Activated naive CD4-positive, alpha-beta T cell treated with anti-CD3 and anti-CD28 coated beads, Interleukin-2, amount 50 U/mL, for 16 hours (primary cell): ENCODE measurements at places on chromosomes 1 and 21.

GRCh38 chr1:27136998-27137542 is 17.9 kb downstream of the SLC9A1 start:
- peak; percentile 81 for DNase-seq

GRCh38 chr1:74341702-74342339 is 106.6 kb downstream of the TNNI3K start:
- DNase-seq, result no peak

DNA sequence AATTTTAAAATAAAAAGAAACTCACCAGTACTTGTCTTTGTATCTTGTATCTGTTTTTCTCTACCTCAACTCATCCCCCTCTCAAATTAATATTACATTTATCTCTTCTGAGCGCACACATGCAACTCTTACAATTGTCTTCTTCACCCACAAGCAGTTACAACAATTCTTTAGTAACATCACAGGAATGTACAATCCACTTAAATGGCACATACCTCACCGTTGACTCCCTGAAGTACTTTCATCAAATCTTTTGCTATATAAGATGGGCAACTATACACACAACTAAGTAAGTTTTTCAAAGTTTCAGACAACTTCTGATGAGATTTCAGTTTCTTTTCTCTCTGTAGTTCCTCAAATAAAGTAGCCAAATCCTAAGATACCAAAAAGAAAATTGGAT is 28.3 kb downstream of the HEATR1 start:
- no peak for DNase-seq

- no peak for DNase-seq
Measured at GRCh38 chr1:235972311-235972689, 92.6 kb downstream of the NID1 start.

- no peak for DNase-seq
Measured at GRCh38 chr1:218872026-218872425, 301.7 kb upstream of the LYPLAL1 start.

- DNase-seq, result no peak
Measured at GRCh38 chr21:33067457-33067856, 2.5 kb upstream of the OLIG1 start.

DNA sequence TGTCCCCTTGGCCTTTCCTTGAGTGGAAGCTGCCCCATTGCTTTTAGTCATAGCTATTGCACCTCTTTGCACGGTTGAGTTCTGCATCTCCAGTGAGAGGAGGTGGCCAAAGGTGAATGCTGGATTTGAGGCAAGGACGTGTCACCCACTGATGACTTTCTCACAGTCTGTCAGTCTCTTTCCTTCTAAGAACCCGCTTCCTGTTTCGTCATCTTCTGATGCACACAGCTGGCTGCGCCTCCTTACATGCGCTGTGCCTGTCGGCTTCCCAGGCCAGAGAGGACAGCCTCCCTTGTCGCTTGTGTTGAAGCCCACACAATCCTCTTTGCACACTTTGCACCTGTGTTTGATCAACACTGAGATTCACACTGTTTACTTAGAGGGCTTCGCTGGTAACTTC is 41.8 kb upstream of the PWP2 start:
- DNase-seq, result peak; percentile 65

GRCh38 chr1:202305168-202305567 is 36.6 kb downstream of the UBE2T start:
- DNase-seq, result no peak

GRCh38 chr1:190373705-190374336 is 103.8 kb downstream of the BRINP3 start:
- DNase-seq, result no peak

DNA sequence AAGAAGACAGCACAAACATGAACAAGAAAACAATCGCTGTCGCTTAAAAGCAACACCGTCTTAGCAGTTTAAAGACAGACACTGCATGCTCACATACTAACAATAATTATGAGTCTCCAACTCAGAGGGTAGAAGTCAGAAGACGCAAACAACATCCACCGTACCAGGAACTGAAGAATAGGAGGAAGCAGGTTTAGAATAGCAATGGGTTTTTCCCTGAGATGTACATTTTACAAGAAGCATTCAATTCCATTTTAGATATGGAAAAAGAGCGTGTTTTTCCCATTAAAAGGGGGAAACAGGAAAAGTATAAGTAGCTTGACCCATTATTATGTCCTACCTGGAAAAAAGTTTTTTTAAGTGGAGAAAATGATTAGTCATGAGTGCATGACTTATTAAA is 34.5 kb upstream of the KCNE1 start:
- DNase-seq, result no peak

GRCh38 chr1:57262472-57262871 is 161.4 kb downstream of the DAB1 start:
- no peak for DNase-seq

GRCh38 chr1:30962609-30963508 is 54.3 kb upstream of the SDC3 start:
- DNase-seq, result no peak

GRCh38 chr1:80050523-80050922 is 1044.0 kb upstream of the ADGRL4 start:
- no peak for DNase-seq

DNA sequence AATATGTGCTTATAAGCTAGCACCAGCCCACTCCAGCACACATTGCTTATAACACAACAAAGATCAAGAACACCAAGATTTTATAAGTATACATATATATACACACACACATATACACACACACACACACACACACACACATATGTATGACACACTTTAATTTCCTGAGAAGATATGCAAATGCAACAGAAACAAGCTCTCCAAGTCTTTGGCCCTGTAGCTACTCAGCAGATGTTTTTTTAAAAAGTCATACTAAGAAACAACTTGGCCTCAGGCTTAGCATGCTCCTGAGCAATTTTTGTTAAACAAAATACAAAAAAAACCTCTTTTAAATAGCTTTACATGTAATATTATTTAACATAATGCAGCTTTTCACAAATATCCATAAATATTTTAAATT is 11.1 kb downstream of the TNFSF18 start:
- DNase-seq, result no peak

DNA sequence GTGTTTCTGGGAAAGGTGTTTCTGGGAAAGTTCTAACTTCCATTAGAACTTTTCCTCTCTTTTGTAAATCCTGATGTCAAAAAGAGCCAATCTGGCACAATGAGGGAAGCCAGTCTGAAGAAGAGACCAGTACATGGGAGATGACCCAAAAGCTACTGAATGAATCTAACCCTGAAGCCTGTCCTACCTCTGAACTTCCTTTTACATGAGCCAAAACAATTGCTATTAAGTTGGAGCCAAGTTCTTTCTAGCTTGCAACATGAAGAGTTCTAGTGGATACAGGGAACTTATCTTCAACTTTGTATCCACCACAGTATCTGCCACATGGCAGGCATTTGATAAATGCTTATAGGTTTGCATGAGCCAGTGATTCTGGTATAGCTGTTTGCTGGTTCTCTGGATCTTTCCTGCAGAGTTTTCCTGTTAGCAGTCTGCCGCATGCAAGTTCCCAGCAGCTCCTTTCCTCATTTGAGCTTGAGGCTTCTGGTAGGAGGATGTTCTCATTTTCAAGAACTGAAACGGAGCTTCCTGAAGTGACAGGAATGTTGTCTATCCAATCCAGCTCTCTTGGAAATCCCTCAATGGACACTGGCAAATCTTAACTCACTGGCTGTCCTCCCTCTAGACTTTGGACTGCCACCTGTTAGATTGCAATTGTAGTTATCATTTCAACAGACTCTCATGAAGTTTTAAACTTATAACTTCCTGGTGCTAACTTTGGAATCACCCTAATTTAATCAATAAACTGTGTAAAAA is 73.1 kb upstream of the LPGAT1 start:
- DNase-seq, result no peak

DNA sequence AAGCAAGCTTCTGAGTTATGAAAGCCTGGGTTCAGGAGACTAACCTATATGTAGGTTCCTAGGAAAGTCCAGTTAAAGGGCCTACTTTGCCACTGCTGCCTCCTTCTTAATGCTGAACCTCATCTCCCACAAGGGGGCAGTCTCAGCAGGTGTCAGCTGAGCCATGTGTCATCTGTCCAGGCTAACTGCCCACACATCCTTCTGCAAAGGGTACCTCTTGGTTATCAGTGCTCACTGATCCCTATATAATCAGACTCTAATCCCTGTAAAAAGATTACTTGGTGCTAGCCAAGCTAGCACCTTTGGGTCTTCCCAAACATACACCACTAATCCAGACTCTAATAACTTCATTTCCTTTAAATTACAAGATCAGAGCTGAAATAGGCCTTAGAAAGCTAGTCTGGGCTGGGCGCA is 9.0 kb downstream of the PRDX1 start:
- peak; percentile 52 for DNase-seq

GRCh38 chr1:198833706-198834503 is 195.1 kb downstream of the PTPRC start:
- no peak for DNase-seq

DNA sequence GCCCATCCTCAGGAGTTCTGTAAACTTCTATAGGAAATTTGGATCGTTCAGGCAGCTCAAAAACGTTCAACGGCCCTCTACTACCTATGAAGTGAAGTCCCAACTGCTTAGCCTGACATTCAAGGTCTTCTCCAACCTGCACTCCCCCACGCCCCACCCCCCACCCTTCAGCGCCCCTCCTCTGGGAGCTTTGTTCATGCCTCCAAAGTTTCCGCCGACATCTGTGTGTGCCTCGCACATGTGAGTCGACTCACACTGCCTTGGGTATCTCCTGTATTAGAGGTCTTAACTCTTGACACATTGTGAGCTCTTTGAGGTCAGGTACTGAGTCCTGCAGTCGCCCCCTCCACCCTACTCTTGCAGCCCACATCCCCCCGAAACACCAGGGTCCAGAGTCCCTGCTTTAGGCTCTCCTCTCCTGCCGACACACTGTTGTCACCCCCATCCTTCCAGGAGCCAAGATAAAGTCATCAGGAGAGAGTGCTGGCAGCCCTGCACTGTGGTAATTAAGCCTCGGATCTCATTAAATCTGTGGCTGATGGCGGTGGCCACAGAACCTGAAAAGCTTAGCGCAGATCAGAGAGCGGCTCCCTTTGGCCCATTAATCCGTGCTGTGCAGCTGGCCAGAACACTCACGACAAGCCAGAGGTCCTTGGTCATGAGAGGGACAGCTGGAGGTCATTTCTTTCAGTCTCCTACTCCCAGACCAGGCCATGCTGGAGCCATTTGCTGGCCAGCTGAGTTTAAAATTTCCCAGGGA is 1.4 kb upstream of the PAFAH2 start:
- DNase-seq, result no peak

- no peak for DNase-seq
Measured at GRCh38 chr1:53616927-53617326, 122.0 kb downstream of the GLIS1 start.

DNA sequence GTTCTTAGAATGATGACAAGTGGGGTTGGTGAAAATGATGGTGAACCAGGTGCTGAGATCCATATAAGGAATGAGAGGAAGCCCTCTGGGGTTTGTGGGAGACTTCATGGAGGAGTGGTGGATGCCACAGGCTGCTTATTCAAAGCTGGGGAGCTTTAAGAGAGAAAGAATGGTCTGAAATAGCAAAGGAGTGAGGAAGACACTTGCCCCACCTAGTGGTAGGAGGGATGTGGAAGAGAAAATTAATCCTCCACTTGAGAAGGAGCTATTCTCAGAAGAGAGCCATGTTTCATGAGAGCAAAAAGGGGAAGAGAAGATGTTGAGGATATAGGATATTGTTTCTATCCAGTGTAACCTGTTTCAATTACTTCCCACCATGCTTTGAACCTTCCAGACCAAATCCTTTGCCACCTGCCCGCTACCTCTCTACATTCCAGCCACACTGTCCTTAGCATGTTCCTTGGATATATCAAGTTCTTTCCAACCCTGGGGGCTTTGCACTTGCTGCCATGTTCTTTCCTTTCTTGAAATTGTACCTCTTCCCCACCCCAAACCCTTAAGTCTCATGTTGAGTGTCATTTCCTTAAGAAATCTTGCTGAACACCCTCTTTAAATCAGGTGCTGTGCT is 19.6 kb upstream of the ZNF648 start:
- DNase-seq, result no peak

DNA sequence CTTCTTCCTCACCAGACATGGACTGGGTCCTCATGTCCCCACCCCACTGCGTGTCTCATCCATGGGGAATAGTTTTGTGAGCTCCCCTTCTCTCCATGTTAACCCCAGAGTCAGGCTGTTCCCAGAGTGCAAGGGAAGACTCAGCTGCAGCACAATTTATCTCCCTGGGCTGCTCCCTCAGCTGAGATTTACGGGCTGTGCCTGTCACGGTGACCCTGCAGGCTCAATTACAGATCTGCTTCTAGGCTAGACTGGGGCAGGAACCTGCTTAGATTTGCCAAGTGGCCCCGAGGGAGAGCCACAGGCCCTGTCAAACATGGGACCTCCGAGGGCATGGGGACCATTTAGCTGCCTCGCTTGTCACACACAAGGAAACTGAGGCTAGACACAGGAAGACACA is 37.8 kb downstream of the CDCP2 start:
- no peak for DNase-seq

- peak; percentile 5 for DNase-seq
Measured at GRCh38 chr1:2801046-2801445, 447 bp downstream of the TTC34 start.

DNA sequence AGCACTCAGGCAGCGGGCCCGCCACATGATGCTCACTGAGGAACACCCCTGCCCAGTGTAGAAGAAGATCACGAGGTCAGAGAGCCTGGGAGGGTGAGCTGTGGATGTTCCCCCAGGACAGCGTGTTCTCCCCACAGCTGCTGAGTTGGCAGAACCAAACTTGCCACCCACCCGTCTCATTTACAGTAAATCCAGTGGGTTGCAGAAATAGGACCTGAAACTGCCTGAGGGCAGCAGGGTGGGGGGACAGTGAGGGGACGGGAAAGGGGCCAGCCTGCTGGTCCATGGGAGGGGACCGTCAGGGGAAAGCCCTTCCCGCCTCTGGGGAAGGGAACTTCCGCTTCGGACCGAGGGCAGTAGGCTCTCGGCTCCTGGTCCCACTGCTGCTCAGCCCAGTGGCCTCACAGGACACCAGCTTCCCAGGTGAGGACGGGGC is at the start of gene C1QB:
TSS of gene C1QB (plus strand) at position 356 of the 436 bp plus-strand sequence. CDS start 6,227 bp downstream, outside the sequence.
- DNase-seq, result no peak

DNA sequence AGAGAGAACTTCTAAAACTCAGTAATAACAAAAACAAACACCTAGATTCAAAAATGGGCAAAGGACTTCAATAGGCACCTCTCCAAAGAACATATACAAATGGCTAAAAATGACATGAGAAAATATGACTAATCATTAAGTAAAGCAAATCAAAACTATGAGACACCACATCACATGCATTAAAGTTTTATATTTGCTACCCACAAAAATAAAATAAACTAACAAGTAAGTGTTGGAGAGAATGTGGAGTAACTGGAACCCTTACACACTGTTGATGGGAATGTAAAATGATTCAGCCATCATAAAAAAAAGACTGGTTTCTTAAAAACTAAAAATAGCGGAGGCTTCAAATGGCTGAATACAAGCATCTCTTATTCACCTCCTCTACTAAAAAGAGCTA is 262.1 kb upstream of the PKN2 start:
- no peak for DNase-seq

- no peak for DNase-seq
Measured at GRCh38 chr1:17158961-17159360, 39.7 kb upstream of the PADI2 start.
